Activated CD8-positive, alpha-beta memory T cell treated with anti-CD3 and anti-CD28 coated beads for 1 hour (primary cell): ENCODE measurements at places on chromosomes 3 and 15.

- DNase-seq, result no peak
Measured at GRCh38 chr3:150015901-150016300, 45.2 kb upstream of the PFN2 start.

GRCh38 chr3:41845826-41846225 lies 116.1 kb downstream of the ULK4 start:
- DNase-seq, result no peak

GRCh38 chr3:45219694-45220093 lies 6.4 kb downstream of the TMEM158 start:
- no peak for DNase-seq

- no peak for DNase-seq
Measured at GRCh38 chr3:72594615-72595215, 253.5 kb downstream of the SHQ1 start.

- no peak for DNase-seq
Measured at GRCh38 chr3:172352786-172353185, 95.5 kb downstream of the GHSR start.

- no peak for DNase-seq
Measured at GRCh38 chr15:80487839-80488390, 83.7 kb downstream of the ARNT2 start.

DNA sequence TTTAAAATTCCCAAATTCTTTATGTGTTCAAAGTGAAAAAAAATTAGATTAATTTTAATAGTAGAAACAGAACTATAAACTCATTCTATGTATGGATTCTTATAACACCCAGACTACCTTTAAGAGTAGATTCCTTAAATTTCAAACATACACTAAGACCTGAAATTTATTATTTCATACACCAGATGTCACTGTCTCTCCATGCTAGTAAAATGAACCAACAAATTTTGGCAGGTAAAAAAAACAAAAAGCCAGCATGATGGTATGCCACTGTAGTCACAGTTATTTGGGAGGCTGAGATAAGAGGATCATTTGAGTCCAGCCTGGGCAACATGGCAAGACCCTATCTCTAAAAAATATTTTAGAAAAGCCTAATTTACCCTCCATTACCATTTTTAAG lies 461.3 kb upstream of the NAALADL2 start:
- no peak for DNase-seq

GRCh38 chr3:31823184-31823583 lies 157.9 kb downstream of the OSBPL10 start:
- no peak for DNase-seq

DNA sequence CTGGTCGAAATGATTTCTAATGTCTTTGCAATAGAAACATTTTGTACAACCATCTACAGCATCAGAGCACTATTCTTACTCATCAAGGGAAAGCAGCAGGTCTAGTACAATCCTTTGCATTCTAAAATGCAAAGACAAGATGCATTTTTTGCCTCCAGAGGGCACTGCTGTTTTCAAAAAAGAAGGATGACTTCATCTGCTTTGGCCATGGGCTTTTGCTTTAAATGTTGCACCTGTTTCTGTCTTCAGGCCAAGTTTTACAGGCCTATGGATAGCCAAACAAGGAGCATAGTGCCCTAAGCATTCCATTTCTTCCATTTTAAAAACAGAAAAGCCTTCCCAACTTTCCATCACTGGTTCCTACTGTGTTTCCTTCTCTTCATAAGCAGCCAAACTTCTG lies 3.4 kb downstream of the PARP9 start:
- DNase-seq, result no peak

GRCh38 chr3:69240651-69241568 lies 118.5 kb upstream of the LMOD3 start:
- no peak for DNase-seq

DNA sequence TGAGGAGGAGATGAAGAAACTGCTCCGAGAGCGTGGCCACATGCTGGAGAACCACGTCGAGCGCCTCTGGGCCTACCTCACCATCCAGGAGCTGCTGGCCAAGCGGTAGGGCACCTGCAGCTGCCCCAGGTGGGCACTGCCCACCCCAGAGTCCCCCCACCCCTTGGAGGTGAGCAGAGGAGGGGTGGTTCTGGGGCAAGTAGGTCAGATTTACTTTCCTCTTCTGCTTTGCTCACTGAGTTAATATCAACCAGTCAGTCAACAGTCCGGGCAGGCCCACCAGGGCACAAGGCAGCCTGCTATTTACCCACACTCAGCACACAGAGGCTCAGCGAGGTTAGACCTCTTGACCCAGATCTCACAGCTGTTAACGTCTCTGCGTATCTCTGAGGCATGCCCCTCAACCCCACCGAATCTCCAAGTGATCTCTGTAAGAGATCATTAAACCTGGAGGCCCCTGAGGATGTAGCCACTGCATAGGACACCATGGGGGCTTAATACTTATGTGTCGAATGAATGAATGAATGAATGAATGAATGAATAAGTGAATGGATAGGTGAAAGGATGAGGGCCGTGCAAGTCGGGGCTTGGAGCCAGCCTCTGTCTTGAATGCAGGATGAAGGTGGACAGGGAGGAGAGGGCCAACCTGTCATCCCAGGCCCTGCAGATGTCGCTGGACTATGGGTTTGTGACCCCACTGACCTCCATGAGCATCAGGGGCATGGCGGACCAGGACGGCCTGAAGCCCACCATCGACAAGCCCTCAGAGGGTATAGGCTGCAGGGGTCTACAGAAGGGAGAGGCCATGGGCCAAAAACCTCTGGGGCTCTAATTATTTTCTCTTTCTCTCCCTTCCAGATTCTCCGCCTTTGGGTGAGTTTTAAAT lies 8.0 kb upstream of the ITIH3 start:
- no peak for DNase-seq

- DNase-seq, result no peak
Measured at GRCh38 chr15:55942332-55942731, 51.1 kb downstream of the NEDD4 start.

DNA sequence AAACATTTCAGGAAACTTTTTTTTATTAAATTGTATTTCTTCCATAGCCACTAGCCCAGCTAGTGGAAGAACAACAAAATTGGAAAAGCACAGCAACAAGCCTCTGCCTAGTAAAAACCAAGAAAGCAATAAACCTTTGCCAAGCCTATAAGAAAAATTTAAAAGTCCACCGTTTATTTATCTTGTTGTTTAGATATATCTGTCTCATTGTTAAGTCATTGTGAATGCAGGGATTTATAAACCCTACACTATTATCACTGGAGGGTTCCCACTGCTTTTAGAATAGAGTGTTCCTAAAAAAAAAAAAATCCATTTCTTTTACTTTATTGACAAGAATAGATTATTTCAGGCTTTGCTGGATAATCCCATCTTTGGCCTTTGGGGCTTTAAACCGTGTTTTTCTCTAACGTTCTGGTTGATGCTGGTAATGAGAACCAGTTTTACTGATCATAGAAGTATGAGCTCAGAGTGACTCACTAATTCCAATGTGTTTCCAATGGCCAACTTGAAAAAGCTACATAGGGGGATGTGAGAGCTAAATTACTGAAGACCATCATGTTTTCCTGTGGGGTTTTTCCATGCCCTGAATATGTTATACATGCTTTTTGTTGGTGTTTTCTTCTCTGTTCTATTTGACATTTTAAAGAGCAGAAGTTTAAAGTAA lies 634.1 kb downstream of the RBMS3 start:
- DNase-seq, result no peak

GRCh38 chr3:112560307-112560706 lies 1.5 kb downstream of the ATG3 start:
- DNase-seq, result no peak

- no peak for DNase-seq
Measured at GRCh38 chr3:148820361-148821245, 7.0 kb upstream of the CPB1 start.

GRCh38 chr3:146160321-146160963 lies 542 bp downstream of the PLOD2 start:
- DNase-seq, result no peak

DNA sequence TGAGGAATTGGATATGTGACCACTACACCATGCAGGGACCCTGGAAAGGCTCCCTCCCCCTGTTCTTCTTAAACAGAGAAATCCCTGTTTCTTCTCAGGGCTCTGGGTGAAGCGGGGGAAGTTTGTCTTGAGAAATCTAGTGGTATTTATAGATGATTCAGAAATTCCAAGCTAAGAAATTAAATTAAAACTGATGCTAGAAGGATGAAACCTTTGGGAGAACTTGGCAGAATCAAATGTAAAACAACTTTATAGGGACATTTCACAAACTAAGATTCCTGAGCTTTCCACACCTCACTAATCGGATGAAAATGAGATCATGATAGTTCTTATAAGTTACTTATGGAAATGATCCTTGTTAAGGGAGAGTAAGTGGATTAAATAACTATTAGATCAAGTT lies 54.2 kb downstream of the FBXL2 start:
- no peak for DNase-seq

DNA sequence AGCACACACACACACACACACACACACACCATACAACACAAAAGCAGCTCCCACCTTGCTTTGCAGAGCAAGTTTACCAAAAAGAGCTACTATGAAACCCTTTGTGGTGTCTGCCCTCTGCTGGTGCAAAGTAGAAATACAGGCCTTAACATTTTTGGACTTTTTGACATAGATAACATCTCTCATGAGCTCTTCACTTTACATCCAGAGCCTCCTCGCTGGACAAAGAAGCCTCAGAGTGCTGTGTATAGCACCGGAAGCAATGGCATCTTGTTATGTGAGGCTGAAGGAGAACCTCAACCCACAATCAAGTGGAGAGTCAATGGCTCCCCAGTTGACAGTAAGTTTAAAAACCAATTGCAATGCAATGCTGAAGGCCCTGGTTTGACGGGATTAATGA lies 157.9 kb downstream of the CHL1 start:
- no peak for DNase-seq

DNA sequence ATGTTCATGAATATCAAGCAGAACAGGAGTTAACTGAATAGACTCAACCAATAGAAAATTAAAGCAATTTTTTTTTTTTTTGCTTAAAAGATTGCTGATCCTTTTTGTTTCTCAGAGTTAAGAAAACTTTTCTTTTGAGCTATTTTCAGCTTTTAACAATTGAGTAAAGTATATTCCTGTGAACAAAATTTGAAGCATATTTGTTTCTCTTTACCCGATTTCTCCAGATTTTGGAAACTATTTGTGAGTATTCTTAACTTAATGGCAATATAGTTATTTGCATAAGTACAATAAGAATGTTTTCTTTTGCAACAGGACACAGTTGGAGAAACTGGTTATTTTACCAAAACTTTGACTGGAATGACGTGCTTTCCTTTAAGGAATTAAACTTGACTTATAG lies 53.4 kb upstream of the C15orf39 start:
- DNase-seq, result no peak

DNA sequence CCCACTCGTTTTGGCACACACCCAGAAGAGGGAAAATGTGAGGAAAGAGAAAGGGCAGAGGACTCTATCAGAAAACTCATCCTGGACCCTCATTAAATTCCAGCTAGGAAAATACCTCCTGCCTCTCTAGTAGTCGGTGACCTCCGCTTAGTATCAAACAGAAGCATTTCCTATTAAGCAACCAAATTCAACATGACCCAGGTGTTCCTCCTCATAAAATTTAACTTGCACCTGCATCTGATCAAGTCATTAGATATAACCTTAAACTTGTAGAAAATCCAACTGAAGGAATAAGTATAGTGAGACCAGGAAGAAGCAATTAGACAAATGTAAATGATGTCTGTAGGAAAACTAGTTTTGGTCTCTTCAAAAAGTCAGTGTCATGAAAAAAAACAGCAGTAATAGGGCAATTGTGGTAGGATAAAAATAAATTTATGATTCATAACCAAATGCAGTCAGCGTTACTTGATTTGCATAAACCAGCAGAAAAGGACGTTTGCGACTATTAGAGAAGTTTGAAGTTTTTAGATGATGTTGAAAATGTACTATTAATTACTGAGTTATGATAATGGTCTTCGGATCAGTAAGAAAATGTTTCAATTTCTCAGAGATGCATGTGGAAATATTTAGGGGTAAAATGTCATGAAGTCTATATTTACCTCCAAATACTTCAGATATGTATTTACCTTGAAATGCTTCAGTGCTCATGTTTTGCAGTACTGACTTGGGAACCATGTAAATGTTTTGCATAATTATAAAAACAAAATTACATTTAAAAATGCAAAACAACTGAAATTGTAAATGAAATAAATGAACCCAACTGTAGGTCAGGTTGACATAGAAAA lies 44.6 kb downstream of the LDHAL6B start:
- DNase-seq, result no peak

- no peak for DNase-seq
Measured at GRCh38 chr15:91408476-91409076, 308.5 kb downstream of the SV2B start.
